Bronchial epithelial cell (primary cell): ENCODE measurements at places on chromosomes 7 and 10. TPM values are rescaled to one million over a fixed set of nuclear protein-coding genes. Genes with fewer than 3 reads are reported as not detected.

MMP21 gene
- total RNA-seq = not detected in 2 replicates

GRM8 gene
- total RNA-seq = 0.13 TPM in 1 of 2 replicates, not detected in the other

ECHS1 gene
- 44.8 and 49.0 TPM in 2 replicates for total RNA-seq

METTL27 gene
- total RNA-seq = 0.26 and 3.3 TPM in 2 replicates

FAM25A gene
- 4.7 and 30.6 TPM in 2 replicates for total RNA-seq

C10orf67 gene
- total RNA-seq = 0.26 TPM in 1 of 2 replicates, not detected in the other

MCM10 gene
- under 0.01 and 0.38 TPM in 2 replicates for total RNA-seq

NEBL gene
- 18.7 and 54.4 TPM in 2 replicates for total RNA-seq

PTPN20 gene
- 2.1 and 2.9 TPM in 2 replicates for total RNA-seq

NCF1 gene
- 2.6 and 3.2 TPM in 2 replicates for total RNA-seq

RBP3 gene
- total RNA-seq = not detected in 2 replicates

CASTOR2 gene
- total RNA-seq = 1.6 and 2.9 TPM in 2 replicates

WDR86 gene
- 0.13 and 0.79 TPM in 2 replicates for total RNA-seq

SYT15 gene
- total RNA-seq = under 0.01 and 0.13 TPM in 2 replicates

UNCX gene
- not detected in 2 replicates for total RNA-seq

OR2A42 gene
- total RNA-seq = not detected in 2 replicates

CCL24 gene
- total RNA-seq = not detected in 2 replicates

BRAF gene
- 11.3 and 16.8 TPM in 2 replicates for total RNA-seq

DNAH11 gene
- total RNA-seq = 2.6 and 4.1 TPM in 2 replicates

CPN1 gene
- not detected in 2 replicates for total RNA-seq

DDX21 gene
- total RNA-seq = 148 and 193 TPM in 2 replicates

SLC29A4 gene
- total RNA-seq = 8.3 and 9.5 TPM in 2 replicates

ANKRD30A gene
- not detected in 2 replicates for total RNA-seq

CNPY1 gene
- total RNA-seq = not detected in 2 replicates

EN2 gene
- total RNA-seq = not detected in 2 replicates

UPK3B gene
- total RNA-seq = 0.26 and 2.6 TPM in 2 replicates

BAG3 gene
- 6.4 and 7.1 TPM in 2 replicates for total RNA-seq

CHST3 gene
- 11.4 and 16.6 TPM in 2 replicates for total RNA-seq

TUBB8 gene
- not detected in 2 replicates for total RNA-seq

COL28A1 gene
- not detected in 2 replicates for total RNA-seq

INSYN2A gene
- under 0.01 TPM in 1 of 2 replicates, not detected in the other for total RNA-seq

GALNT17 gene
- not detected in 2 replicates for total RNA-seq

NODAL gene
- under 0.01 TPM in 1 of 2 replicates, not detected in the other for total RNA-seq

SPDYE18 gene
- 0.13 TPM in 1 of 2 replicates, not detected in the other for total RNA-seq

OPALIN gene
- total RNA-seq = not detected in 2 replicates

GPR85 gene
- total RNA-seq = 0.26 and 0.77 TPM in 2 replicates

MRPS16 gene
- total RNA-seq = 77.6 and 81.6 TPM in 2 replicates

OR2A5 gene
- total RNA-seq = not detected in 2 replicates

NAPEPLD gene
- total RNA-seq = 1.4 and 2.6 TPM in 2 replicates

GLI3 gene
- total RNA-seq = 1.3 and 2.4 TPM in 2 replicates

RADIL gene
- total RNA-seq = under 0.01 TPM in 1 of 2 replicates, not detected in the other

ABCB4 gene
- total RNA-seq = not detected in 2 replicates

TUBAL3 gene
- 0.26 TPM in 2 replicates for total RNA-seq

AGAP9 gene
- total RNA-seq = 2.3 and 3.7 TPM in 2 replicates

DPP6 gene
- not detected in 2 replicates for total RNA-seq

ATOH7 gene
- under 0.01 TPM in 1 of 2 replicates, not detected in the other for total RNA-seq

LIPF gene
- not detected in 2 replicates for total RNA-seq
